ENCODE measurements at places on chromosomes 5 and 9.

DNA sequence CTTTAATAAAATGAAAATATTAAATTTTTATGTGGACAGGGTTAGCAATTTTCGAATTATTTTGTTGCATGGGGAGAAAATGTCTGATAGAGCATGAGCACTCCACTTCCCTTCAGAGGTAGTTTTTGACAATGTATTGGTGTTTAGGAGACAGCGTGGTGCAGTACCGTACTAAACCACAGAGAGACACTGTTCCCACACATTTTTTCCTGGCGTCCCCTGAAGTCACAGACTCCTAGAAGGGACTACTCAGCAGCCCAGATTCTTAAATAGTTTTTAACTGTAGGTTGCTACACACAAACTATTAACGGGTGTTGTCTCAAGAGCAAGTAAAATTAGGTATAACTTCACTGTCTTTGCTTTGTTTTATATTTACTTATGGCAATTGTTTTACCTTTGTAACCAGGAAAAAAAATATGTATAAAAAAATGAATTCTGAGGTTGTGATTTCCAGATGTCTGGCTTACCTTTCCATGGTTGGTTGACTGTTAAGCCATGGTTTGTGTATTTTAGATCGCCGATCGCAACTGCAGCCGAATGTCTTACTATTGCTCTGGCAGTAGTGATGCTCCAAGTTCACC lies 171.2 kb downstream of the DOCK8 start:
- DNase-seq = peak; percentile 34

GRCh38 chr9:136544548-136544963 lies 1.3 kb downstream of the NOTCH1 start:
- peak; percentile 84 for DNase-seq

GRCh38 chr5:77958642-77959330 lies 182.6 kb upstream of the TBCA start:
- DNase-seq = no peak

GRCh38 chr5:79630444-79630843 lies 18.2 kb downstream of the TENT2 start:
- no peak for DNase-seq

DNA sequence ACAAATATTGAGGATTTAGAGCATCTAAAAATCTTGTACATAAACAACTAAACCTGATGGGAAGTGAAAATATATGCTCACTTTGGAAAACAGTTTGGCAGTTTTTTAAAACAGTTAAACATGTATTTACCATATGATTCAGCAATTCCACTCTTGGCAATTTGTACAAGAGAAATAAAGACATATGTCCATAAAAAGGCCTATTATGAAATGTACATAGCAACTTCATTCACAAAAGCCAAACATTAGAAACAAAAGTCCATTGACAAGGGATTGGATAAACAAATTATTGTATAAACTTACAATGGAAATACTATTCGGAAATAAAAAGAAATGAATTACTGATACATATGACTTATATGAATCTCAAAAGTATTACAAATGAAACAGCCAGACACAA lies 196.2 kb upstream of the SLC24A2 start:
- DNase-seq = no peak

Data from activated CD4-positive, alpha-beta T cell treated with anti-CD3 and anti-CD28 coated beads for 36 hours (primary cell).